ENCODE measurements at places on chromosomes 5 and 9. TPM values are rescaled to one million over a fixed set of nuclear protein-coding genes. Genes with fewer than 3 reads are reported as not detected.

GRCh38 chr9:97470076-97470475 is 31.4 kb upstream of the TMOD1 start:
- DNase-seq = no peak
- no peak overlapping the region for H3K4me3 ChIP-seq
- no peaks in the 10 kb centered on the region for H3K36me3 ChIP-seq
- no peaks in the 10 kb centered on the region for H3K27me3 ChIP-seq
- peaks cover 11% of the 10 kb centered on the region for H3K4me1 ChIP-seq

DNA sequence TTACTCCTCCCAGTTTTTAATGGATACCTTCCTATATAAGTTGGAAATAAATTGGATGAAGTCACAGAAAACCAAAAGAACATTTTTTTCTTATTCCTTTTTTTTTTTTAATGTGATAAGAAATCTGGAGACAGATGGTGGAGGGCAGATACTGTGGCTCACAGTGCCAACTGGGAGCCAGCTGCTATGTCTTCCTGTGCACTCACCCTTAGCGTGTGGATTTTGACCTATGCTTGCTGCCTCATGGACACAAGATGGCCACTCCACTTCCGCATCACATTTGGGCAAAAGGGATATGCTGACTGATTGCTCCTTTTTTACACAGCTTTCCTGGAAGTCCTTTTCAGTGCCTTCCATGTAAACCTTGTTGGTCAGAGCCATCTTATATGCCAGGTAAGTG is 342.6 kb downstream of the MAN2A1 start:
- no peaks in the 10 kb centered on the region for H3K27me3 ChIP-seq
- H3K27ac ChIP-seq = no peak overlapping the region
- no peak overlapping the region for H3K4me3 ChIP-seq
- H3K36me3 ChIP-seq = no peaks in the 10 kb centered on the region
- no peak for DNase-seq

- no peaks in the 10 kb centered on the region for H3K27me3 ChIP-seq
- H3K27ac ChIP-seq = peak overlapping the region; percentile 45
- peaks cover 23% of the 10 kb centered on the region for H3K4me1 ChIP-seq
- no peak overlapping the region for H3K4me3 ChIP-seq
- no peak for DNase-seq
- no peaks in the 10 kb centered on the region for H3K36me3 ChIP-seq
Observed at GRCh38 chr9:88421348-88421747, 33.1 kb downstream of the SPIN1 start.

DNA sequence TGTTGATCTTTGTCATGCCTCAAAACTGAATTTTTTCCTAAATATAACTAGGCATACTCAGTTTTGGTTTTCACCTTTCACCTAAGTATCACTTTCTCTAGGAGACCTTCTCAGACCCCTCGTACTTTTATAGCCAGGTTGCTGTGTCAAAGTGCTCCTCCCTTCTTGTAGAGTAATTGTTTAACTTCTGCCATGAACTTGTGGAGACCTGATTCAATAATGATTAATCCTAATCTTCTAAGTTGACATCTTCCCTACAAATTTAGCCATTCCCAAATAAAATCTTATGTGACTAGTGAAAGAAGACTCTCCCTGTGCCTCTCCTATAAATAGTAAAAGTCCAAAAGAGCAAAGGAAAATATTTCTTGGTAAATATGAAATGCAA is 159.8 kb downstream of the SPATA31D1 start:
- H3K36me3 ChIP-seq = no peaks in the 10 kb centered on the region
- no peak overlapping the region for H3K27ac ChIP-seq
- H3K27me3 ChIP-seq = no peaks in the 10 kb centered on the region
- DNase-seq = no peak
- peaks cover 11% of the 10 kb centered on the region for H3K4me1 ChIP-seq

- H3K4me3 ChIP-seq = no peak overlapping the region
- DNase-seq = no peak
- H3K27me3 ChIP-seq = no peaks in the 10 kb centered on the region
- H3K36me3 ChIP-seq = no peaks in the 10 kb centered on the region
- H3K4me1 ChIP-seq = no peaks in the 10 kb centered on the region
Observed at GRCh38 chr9:38523121-38523520, 97.3 kb downstream of the ANKRD18A start.

Gene ZNF883
- total RNA-seq = 0.98 TPM

GRCh38 chr5:154268073-154268472 is 77.5 kb downstream of the GALNT10 start:
- peaks cover 20% of the 10 kb centered on the region for H3K4me1 ChIP-seq
- H3K36me3 ChIP-seq = no peaks in the 10 kb centered on the region
- no peak overlapping the region for H3K4me3 ChIP-seq

GRCh38 chr9:16442622-16443021 is 427.8 kb downstream of the BNC2 start:
- H3K36me3 ChIP-seq = no peaks in the 10 kb centered on the region
- H3K27ac ChIP-seq = no peak overlapping the region
- H3K4me3 ChIP-seq = no peak overlapping the region
- H3K4me1 ChIP-seq = peaks cover 12% of the 10 kb centered on the region

Gene GABRA1
- total RNA-seq = not detected

GRCh38 chr5:95940758-95941682 is 20.6 kb downstream of the ELL2 start:
- DNase-seq = no peak
- no peak overlapping the region for H3K4me3 ChIP-seq
- no peak overlapping the region for H3K27ac ChIP-seq
- no peaks in the 10 kb centered on the region for H3K27me3 ChIP-seq

DNA sequence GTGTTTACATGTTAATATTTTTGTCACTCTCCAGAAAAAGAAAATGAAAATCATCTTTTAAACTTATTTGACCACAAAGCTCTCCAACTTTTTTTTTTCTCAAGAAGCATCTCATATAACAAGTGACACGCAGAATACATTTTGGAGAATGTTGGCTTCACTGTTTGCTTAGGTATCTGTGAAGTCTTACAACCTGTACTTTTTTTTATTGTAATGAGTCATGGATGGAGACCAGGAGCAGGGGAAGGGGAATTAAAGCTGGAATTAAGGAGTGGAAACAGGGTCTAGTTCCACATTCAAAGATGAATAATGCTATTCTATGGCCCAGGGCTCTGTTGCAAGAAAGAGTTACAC is 211.9 kb downstream of the MAN2A1 start:
- no peak overlapping the region for H3K27ac ChIP-seq
- DNase-seq = no peak
- no peak overlapping the region for H3K4me3 ChIP-seq
- H3K4me1 ChIP-seq = peaks cover 5% of the 10 kb centered on the region
- H3K27me3 ChIP-seq = no peaks in the 10 kb centered on the region

Gene NOXA1
- 2.9 TPM for total RNA-seq

GRCh38 chr9:137114613-137115393 is at the start of gene DPP7:
Gene DPP7 (minus strand): TSS chr9:137114733. CDS start chr9:137114713, 20 bp downstream.
- H3K4me1 ChIP-seq = peaks cover 16% of the 10 kb centered on the region
- peak within 1 kb of the TSS; percentile 46 for H3K27ac ChIP-seq
- no peaks in the 10 kb centered on the region for H3K27me3 ChIP-seq
- DNase-seq = no peak
- peak within 1 kb of the TSS; percentile 79 for H3K4me3 ChIP-seq

DNA sequence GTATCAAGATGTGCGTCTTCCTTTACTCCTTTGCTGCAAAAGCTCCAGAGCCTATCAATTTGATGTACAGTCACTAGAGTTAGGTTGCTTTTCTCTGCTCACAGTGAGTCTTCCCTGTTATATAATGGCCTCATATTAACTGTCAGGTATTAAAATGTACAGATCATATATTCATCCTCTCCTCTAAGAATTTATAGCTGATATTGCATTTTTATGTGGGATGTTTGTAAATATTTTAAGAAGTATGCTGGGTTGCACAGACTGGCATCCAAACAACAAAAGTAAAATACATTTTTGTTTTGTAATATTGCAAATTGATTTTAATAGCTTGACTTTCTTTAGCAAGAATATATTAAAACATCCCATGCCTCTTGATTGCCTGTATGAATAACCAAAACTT is 139.5 kb downstream of the STARD4 start:
- H3K36me3 ChIP-seq = no peaks in the 10 kb centered on the region
- H3K27me3 ChIP-seq = no peaks in the 10 kb centered on the region

GRCh38 chr9:114559830-114560513 is 27.6 kb upstream of the ATP6V1G1 start:
- no peak overlapping the region for H3K27ac ChIP-seq
- H3K4me3 ChIP-seq = no peak overlapping the region
- no peaks in the 10 kb centered on the region for H3K27me3 ChIP-seq
- no peaks in the 10 kb centered on the region for H3K4me1 ChIP-seq

- no peak overlapping the region for H3K4me3 ChIP-seq
- no peak for DNase-seq
- no peaks in the 10 kb centered on the region for H3K4me1 ChIP-seq
- H3K27ac ChIP-seq = no peak overlapping the region
- H3K36me3 ChIP-seq = no peaks in the 10 kb centered on the region
Observed at GRCh38 chr5:136679233-136679632, 313.9 kb upstream of the TRPC7 start.

DNA sequence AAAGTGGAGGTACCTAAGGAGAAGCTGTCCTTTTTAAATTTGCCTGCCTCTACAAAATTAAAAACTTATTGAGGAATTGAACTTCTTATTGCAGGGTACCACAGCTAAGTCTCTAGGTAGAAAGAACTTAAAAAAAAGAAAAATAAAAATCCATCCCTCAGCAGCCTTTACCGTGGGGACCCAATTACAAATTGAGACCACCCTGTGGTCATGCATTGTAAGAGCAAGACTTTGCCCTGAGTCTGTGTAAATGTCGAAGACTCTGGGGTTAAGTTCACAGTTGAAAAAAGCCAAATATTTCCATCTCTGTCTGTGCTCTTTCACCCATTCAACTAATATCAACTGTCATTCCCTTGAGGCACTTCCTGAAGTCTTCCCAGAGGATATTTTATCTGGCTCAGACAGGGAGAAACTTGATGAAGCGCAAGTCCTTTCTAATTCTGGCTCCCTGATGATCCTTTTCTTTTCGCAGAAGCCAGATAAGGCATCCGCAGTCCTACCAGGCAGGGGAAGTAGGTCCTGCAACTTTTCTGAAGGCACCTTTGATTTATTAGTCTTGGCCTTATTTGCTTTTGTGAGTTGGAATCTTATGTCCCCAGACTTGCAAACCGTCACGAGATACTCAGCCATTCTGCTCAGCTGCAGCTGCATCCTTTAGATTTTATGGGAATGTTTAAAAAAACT is 323.8 kb upstream of the WWC1 start:
- no peaks in the 10 kb centered on the region for H3K27me3 ChIP-seq
- peaks cover 6% of the 10 kb centered on the region for H3K4me1 ChIP-seq
- no peak overlapping the region for H3K4me3 ChIP-seq
- no peak for DNase-seq
- no peaks in the 10 kb centered on the region for H3K36me3 ChIP-seq

GRCh38 chr5:179309751-179310320 is 35.4 kb downstream of the ADAMTS2 start:
- H3K27me3 ChIP-seq = no peaks in the 10 kb centered on the region
- H3K4me3 ChIP-seq = no peak overlapping the region
- DNase-seq = no peak
- peak overlapping the region; percentile 12 for H3K27ac ChIP-seq
- H3K4me1 ChIP-seq = peaks cover 20% of the 10 kb centered on the region

Gene SLC36A2
- not detected for total RNA-seq

GRCh38 chr5:104111632-104112031 is 549.0 kb upstream of the NUDT12 start:
- no peak for DNase-seq
- no peaks in the 10 kb centered on the region for H3K4me1 ChIP-seq

- no peak for DNase-seq
- no peaks in the 10 kb centered on the region for H3K4me1 ChIP-seq
- no peaks in the 10 kb centered on the region for H3K36me3 ChIP-seq
- H3K27me3 ChIP-seq = no peaks in the 10 kb centered on the region
Observed at GRCh38 chr9:83572524-83572923, 34.3 kb upstream of the FRMD3 start.

Gene CER1
- not detected for total RNA-seq

DNA sequence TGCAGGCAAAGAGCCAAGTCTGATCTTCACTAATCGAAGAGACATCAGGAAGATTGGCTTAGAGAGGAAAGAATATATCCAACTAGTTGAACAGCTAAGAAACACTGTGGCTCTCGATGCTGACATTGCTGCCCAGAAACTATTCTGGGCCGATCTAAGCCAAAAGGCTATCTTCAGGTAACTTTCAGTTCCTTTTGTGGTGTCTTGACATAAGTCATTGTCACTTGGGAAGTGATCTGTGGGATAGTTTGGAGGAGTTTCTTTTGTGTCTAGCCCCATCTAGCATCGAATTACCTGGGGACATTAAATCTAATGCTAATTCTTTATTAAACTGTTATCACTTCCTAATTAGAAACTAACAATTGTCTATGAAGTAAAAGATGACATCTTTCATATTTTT is 24.0 kb downstream of the VLDLR start:
- H3K4me1 ChIP-seq = no peaks in the 10 kb centered on the region
- DNase-seq = no peak
- H3K27me3 ChIP-seq = no peaks in the 10 kb centered on the region
- no peak overlapping the region for H3K27ac ChIP-seq

DNA sequence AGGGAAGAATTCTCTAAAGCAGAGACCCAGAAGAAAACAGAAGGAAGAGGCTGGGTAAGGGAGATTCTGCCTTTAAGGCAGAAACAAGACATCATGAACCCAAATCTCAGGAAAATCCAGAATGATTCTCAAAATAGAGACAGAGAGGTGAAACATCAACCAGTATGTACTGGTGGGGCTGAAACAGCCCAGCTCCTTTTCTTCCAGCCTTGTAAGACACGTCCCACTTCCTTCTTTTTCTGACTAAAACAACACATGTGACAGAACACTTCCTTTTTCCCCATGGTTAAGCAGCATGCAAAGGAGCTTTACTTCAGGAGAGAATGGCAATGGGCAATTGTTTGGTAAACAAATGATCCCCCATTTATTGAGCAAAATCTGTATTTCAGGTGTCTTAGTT is 230.8 kb upstream of the NR4A3 start:
- no peak overlapping the region for H3K4me3 ChIP-seq
- no peak for DNase-seq
- H3K36me3 ChIP-seq = no peaks in the 10 kb centered on the region
- H3K4me1 ChIP-seq = no peaks in the 10 kb centered on the region
- no peak overlapping the region for H3K27ac ChIP-seq

GRCh38 chr9:128286440-128286839 is 10.4 kb downstream of the SWI5 start:
- no peaks in the 10 kb centered on the region for H3K27me3 ChIP-seq
- no peak for DNase-seq
- H3K4me1 ChIP-seq = no peaks in the 10 kb centered on the region
- H3K27ac ChIP-seq = no peak overlapping the region
- H3K4me3 ChIP-seq = no peak overlapping the region

Measured in vagina (tissue), 2 donors.